ENCODE measurements at places on chromosomes 7 and 10. TPM values are rescaled to one million over a fixed set of nuclear protein-coding genes. Genes with fewer than 3 reads are reported as not detected.

GRCh38 chr7:99843808-99844207 lies 16.0 kb downstream of the CYP3A43 start:
- no peak for DNase-seq

DNA sequence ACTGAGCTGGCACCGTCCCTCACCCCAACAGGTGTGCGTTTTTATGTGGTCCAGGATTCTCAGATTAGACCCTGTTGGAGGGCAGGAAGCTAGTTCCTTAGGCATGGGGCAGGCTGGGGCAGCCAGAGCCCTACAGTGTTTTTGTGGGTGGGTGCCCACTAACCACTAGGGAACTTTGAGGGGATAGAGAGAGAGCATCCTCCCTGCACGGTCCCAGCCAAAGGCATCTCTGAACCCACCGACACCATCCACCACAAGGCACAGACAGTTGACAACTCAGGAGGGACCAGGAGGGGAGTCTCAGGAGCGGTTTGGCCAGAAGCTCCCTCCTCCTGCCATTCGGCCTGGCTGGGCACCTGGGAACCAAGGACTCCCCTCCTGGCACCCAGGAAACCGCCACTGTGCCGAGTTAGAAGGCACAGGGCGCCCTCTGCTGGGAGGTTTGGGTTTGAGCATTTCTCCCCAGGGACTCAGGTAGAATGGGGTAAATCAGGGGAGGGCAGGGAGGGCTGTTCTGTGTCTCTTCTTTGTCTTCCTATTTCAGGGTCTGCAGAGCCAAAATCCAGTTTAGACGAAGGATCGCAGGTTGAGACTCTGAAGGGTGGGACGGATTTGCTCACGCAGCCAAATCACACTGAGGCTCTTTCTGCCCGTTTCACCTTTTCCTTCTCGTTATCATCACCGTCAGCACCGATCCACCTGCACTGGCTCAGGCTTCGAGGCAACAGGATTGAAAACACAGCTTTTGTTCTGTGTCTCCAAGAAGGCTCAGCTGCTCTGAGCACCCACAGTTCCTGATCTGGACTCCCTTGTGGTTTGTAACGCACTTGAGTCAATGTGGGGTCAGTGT lies 84.8 kb upstream of the COL13A1 start:
- peak; percentile 25 for DNase-seq

GRCh38 chr7:128033246-128033645 lies 2.0 kb upstream of the LRRC4 start:
- DNase-seq: no peak

DNA sequence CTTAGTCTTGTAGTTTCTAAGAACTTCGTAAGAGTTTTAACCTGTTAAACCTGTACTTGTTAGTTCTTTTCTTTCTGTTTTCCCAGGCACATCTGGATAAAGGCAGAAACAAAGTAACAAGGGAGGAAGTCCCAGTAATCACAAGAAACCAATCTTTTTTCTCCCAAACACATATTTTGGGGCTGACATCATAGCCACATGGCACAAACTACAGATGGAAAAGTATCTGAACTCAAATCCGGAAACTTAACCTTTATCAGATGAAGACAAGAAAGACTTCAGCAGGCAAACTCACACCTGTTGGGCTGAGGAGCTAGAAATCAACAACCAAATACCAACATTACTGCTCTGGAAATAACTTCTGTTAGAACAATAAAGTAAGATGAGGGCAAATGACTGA lies 67.1 kb downstream of the CUBN start:
- DNase-seq: no peak

GRCh38 chr10:124498056-124498455 lies 36.4 kb downstream of the LHPP start:
- no peak for DNase-seq

DNA sequence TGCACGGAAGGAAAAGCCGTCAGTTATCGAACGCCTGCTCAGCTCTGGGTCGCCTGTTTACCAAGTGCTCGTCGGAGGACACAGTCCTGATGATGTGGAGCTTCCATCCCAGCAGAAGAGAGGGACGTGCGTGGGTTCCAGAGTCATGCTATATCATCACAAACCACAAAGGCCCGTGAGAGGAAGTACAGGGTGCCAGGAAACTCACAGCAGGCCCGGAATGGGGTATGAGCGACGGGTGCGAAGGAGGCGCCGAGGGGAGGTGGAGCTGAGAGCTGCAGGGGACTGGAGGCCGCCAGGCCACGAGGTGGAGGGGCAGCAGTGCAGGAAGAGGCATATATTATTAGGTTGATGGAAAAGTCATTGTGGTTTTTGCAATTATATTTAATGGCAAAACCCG lies 102.5 kb downstream of the ACTR3B start:
- no peak for DNase-seq

GRCh38 chr7:100122067-100122466 lies 2.6 kb downstream of the CNPY4 start:
- no peak for DNase-seq

DNA sequence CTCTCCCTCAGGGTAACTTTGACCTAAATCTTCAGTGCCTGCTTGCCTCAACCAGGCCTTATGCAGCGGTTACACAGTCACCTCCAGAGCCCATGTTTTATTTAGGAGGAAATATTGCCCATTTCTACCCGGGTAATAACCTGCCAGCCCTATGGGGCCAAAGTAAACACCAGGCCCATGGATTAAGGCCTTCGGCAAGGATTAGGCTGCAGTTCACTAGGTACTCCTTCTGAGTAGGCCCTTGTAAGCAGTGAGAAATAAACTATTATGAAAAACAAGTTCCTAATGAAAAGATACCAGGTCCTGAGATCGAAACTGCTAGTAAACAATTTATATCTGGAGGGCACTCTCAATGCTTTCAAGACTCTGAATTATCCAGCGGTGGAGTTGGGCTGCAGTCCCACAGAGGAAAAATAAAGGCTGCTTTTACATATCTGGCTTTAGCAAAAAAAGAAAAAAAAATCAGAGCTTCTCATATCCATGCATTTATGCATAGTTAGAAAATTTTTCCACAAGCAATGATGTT lies 3.7 kb upstream of the HOXA10 start:
- DNase-seq: no peak

DNA sequence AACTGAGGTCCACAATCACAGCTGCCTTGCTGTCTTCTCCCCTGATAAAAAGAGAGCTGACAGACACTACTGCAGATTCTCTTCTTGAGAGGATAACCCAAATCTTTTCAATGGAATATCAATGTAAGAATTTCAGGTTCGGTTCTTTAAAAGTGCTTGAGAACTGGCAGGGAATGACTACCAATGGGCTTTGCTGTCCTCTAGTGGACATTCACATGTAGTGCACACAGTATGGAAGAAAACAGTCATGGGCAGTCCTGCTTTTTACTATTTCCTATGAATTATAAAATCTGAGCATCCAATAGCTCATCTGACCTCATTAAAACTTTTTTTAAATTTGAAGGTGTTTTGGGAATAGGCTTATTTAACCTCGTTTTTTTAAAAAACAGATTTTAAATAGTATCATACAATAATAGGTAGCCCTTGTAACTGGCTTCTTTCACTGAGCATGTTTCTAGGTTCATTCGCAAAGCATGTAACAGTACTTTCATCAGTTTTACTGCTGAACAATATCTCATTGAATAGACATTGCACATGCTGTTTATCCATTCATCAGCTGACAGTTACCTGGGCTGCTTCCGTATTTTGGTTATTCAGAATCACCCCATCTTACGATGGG lies 18.3 kb downstream of the FZD9 start:
- peak; percentile 41 for DNase-seq

- no peak for DNase-seq
Observed at GRCh38 chr7:151438864-151439601, 908 bp downstream of the CRYGN start.

DNA sequence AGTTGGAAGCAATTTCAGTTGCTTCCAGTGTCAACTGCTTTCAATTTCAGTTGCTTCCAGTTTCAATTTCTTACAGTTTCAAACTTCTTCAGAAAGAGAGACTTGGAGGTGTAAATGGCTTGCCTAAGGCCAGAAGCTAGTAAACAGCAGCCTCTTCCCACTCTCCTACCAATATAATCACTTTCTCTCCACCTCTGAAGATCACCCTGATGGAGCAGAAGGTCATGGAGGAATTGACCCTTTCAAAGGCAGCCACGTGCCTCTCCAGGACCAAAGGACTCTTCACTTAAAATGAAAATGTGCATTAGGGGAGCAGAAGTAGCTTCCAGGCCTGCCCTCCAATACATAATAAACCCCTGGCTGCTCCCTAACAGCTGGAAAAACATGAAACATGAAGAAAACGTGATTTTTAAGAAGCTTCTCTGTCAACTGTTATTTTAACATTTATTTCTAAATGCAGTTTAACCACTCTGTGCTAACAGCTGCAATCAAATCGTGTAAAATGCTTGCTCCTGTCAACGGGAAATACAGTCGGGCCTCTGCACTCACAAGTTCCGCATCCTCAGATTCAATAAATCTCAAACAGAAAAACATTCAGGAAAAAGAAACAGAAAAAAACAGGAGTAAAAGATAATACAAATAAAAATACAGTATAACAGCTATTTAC lies 1020.6 kb downstream of the XPNPEP1 start:
- DNase-seq: no peak

GRCh38 chr10:275680-276079 lies 140.4 kb downstream of the ZMYND11 start:
- DNase-seq: no peak

GRCh38 chr10:71125749-71126107 lies 86.6 kb upstream of the UNC5B start:
- DNase-seq: no peak

DNA sequence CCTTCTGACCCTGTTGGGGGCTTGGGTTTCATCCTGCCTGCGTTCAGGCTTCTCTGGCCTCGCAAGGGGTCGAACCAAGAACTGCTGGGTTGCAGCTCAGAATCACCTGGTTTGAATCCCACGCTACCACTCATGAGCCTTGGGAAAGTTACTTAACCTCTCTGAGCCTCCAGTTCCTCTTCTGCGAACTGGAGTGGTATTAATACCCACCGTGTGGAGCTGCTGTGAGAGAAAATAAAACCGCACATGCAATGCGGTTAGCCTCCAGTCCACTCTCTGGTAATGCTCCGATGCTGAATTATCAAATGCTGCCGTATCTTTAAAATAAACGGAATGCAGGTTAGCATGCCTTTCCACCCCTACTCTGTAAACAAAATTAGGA lies 171.9 kb downstream of the ARHGAP12 start:
- DNase-seq: no peak

DNA sequence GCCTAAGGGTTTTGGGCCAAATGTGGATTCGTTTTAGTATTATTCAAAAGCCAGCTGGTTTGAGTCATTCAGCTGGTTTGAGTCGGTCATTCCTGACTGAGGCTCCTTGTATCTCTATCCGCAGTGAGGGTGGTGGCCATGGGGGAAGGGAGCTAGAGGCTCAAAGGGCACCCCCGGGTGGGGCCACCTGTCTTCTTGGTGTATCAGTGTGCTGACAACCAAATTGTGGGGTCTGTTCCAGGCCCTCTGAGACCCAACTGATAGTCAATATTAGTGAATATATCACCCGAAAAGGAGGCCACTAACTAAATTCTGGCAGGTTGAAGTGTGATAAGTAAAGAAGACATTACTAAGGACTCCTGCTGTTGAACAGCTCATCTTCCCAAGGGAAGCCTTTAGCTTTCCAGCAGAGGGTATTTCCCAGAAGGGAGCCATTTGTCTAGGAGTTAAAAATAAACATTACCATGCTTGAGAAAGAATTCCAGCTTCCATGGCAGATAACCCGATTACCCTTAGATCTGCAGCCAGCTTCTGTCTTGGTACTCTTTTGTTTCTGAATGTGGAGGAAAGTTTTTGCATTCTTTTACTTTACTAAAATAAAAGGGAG lies 29.9 kb upstream of the DDX50 start:
- DNase-seq: no peak

- DNase-seq: no peak
Observed at GRCh38 chr7:36149694-36150452, 3.2 kb upstream of the EEPD1 start.

- no peak for DNase-seq
Observed at GRCh38 chr10:33358016-33358415, 23.5 kb upstream of the NRP1 start.

- DNase-seq: no peak
Observed at GRCh38 chr10:28282336-28282735, 20.5 kb downstream of the MPP7 start.

DNA sequence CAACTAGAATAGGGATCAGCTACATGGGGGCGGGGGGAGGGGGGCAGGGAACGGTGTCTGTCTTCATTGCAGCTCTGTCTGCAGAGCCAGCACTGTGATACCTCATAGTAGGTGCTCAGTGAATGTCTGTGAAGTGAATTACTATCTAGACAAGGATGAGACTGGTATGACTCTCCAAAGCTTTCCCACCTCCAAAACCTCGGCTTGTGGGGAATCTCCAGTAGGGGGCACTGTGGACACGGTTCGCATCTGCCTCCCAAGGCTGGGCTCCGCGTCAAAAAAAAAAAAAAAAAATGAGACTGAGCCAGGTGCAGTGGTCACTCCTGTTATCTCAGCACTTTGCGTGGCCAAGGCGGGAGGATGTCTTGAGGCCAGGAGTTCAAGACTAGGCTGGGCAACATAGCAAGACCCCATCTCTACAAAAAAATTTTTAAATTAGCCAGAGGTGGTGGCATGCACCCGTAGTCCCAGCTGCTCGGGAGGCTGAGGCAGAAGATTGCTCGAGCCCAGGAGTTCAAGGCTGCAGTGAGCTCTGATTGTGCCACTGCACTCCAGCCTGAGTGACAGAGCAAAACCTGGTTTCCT lies 9.6 kb downstream of the TRIM56 start:
- peak; percentile 30 for DNase-seq

DNA sequence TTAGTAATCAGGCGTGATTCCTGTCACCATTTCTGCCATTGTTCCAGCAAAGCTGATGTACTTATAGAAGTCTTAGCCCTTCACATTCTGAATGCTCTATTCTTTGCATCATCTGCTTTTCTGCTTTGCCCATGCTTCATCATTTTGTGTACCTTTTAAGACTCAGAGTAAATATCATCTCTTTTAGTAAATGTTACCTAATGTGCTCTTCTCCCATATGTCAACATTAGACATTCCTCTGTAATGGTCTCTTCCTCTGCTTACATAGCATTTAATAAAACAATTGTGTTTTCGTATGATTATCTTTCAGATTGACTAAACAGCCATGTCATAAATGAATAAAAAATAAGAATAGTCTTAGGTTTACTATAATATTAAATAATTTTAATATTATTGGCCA lies 719.6 kb upstream of the GRM3 start:
- no peak for DNase-seq

- no peak for DNase-seq
Observed at GRCh38 chr7:94656925-94657731, 1.2 kb upstream of the SGCE start.

DNA sequence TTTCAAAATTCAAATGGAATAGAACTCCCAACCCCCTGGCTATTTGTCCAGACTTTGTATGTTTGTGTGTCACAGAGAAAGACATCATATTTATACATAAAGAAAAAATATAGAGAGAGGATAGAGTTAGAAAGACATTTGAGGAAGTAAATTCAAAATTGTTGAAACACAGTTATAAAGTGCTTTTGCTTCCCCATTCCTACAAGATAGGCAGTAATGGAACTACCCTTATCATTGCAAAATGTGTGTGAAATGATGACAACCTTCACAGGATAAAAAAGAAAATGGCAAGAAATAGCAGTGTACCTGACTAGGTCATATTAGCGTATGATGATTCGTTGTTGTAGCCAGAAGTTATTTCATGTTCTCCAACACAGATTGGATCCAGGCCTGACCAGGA lies 63.1 kb downstream of the FZD1 start:
- peak; percentile 53 for DNase-seq

Gene PKD2L1
- polyA plus RNA-seq: 0.09 TPM

Gene FAM20C
- 32.2 TPM for polyA plus RNA-seq

Gene UCN3
- not detected for polyA plus RNA-seq

Gene BTBD16
- polyA plus RNA-seq: not detected

Gene SLC26A3
- polyA plus RNA-seq: not detected

Gene AKR1C2
- polyA plus RNA-seq: not detected

Gene FRAT1
- polyA plus RNA-seq: 31.2 TPM

Gene WDFY4
- polyA plus RNA-seq: 9.8 TPM

Gene BBS9
- 6.8 TPM for polyA plus RNA-seq

Gene UBTD1
- polyA plus RNA-seq: 31.7 TPM

Gene RASA4
- 18.6 TPM for polyA plus RNA-seq

All from CD14-positive monocyte (primary cell).